Endothelial cell (in vitro differentiated cells): ENCODE measurements at places on chromosomes 6 and 20. TPM values are rescaled to one million over a fixed set of nuclear protein-coding genes. Genes with fewer than 3 reads are reported as not detected.

The PTK6 gene
- total RNA-seq: not detected

The LGSN gene
- total RNA-seq: not detected

The CFAP61 gene
- not detected for total RNA-seq

The SFTA2 gene
- total RNA-seq: 2.8 TPM

DNA sequence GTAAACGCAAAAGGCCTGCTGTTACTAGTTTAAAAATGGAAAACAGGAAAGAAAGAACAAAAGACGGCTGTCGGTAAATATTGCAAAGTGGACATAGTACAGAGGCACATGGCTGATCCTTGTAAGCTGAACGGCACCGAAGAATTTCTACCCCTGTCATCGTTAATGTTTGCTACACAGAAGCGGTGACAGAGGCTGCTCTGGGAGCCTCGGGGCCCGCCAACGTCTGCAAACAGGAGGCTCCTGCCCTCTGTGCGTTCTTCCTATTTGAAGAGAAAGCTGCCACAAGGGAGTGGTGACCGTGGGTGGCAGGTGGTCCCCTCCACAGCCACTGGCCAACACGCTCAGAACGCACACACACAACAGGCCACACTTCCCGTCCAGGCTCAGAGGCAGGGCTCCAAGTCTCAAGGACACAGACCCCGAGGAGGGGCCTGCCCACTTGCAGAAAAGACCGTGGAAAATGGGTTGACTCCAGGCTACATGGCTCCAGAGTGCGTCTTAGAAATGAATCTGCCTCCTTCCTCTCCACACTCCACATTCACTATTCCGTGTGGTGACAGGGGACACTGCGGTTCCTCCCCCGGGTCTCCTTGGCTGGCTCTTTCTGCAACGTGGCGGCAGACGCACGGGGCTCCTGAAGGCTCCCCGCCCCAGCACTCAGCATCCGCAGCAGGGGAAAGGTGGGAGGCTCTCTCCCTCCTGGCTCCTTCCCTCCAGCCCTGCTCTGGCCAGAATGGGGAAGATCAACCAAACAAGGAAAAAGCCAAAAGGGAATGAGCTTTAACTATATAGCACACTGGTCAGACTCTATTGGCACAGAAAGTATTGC is 64.5 kb downstream of the GMPR start:
- DNase-seq: no peak

DNA sequence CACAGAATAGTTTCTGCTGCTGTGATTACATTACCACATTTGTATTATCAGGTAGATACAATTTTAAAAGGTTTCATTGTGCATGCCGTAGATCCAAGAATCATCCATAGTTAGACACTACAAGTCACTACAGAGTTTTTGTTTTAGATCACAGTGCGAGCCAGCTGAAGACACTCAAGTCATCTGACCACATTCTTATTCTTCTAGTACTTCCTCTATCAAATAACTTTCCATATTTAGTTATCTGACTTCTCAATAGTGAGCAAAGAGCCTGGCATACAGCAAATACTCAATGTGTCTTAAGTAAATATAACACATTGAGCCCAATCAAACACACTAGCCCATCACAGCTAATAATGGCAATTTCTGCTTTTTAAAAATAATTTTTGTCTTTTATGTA is 195.4 kb downstream of the ASCC3 start:
- DNase-seq: no peak

GRCh38 chr20:25076731-25077609 is 5.0 kb downstream of the VSX1 start:
- no peak for DNase-seq

DNA sequence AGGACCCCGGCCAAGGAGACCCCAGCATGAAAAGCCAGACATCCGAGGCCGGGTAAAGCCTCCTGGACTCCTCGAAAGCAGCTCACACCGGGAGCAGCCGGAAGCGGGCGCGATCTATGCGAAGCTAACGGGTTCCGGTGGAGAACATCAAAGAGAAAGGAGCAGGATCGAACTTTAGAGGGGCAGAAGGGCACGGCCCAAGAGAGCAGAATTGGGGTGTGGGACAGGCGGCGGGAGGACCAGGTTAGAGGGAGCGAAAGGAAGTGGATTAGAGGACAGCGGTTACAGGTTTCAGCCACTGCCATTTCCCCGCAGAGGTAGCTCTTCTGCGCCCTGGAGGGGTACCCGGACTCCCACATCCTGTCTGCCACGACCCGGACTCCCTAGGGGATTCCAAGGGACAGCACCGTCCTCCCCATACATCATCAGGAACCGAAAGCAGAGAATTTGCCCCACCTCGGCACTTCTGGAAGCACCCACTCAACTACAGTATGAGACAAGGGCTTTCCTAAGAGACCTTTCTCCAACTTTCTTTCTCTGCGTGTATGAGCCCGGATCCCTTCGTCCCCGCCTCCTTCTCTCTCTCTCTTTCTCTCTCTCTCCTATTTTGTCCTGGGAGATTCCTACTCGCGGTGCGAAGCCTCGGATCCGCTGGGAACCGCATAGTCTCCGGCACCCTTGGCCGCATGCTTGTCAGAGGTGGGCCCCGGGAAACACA is 507 bp upstream of the VGLL2 start:
- DNase-seq: peak; percentile 25

- DNase-seq: no peak
These were observed 61.8 kb upstream of the NEDD9 start for GRCh38 chr6:11294228-11294627.

DNA sequence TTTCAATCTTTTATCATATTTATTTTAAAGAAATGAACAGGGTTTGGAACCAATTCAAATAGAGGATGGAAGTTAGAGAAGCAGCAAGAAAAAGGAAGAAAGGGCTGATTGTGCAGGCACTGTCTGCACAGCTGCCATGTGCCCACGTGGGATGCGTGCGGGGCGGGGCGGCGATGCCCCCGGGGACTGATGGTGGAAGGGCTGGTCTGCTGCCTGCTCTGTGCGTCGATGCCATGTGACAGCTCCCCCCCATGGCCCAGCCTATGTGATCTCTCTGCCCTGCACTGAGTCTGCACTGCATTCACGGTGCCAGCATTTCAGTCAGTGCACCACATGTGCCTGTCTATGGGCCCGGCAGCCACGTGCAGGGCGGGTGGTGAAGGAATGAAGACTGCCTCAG is 96.4 kb downstream of the IRF4 start:
- DNase-seq: no peak

GRCh38 chr20:38243709-38244020 is 16.9 kb downstream of the KIAA1755 start:
- no peak for DNase-seq

GRCh38 chr6:135094403-135094821 is 39.8 kb upstream of the HBS1L start:
- DNase-seq: no peak

DNA sequence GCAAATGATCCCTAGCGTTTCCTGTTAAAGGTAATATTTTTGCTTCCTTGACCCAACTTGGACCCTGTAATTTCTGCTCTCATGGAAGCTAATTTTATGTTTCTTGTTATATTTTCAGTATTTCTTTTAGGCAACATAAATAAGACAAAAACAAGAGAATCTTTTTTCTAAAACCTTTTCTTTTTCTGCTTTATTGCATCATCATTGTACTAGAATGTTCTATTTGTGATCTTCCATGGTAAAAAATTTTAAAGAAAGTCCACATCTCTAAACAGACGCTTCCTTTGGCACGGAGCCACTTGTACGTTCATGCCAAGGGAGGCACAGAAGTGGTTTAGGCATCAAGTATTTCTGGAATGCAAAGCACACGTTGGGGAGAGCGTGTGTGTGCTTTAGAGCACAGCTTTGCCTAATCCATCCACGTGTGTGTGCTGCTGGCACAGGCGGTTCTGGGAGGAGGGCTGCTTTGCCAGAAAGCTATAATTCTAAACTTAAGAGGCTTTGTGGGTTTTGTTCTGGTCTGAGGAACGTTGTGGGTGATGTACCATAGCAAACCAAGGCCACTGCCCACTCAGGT is 98.3 kb downstream of the SASH1 start:
- DNase-seq: no peak

DNA sequence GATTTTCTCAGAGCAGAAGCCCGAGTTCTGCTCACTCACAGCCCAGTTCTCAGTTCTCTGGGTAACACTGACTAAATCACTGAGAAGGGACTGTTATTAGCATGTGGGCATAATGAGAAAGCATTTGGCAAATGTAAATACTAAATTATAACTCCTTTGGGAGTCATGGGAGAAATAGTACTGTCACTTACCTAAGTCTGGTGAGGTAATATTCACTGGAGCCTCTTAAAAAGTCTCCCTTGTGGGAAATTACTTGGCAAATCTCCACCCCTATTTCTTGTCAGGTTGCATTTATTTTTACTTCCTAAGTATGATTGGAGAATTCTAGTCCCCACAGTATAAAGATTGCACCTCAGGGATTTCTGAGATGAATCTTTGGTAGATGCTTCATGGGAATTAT is 254.3 kb downstream of the SLC35F1 start:
- DNase-seq: no peak

DNA sequence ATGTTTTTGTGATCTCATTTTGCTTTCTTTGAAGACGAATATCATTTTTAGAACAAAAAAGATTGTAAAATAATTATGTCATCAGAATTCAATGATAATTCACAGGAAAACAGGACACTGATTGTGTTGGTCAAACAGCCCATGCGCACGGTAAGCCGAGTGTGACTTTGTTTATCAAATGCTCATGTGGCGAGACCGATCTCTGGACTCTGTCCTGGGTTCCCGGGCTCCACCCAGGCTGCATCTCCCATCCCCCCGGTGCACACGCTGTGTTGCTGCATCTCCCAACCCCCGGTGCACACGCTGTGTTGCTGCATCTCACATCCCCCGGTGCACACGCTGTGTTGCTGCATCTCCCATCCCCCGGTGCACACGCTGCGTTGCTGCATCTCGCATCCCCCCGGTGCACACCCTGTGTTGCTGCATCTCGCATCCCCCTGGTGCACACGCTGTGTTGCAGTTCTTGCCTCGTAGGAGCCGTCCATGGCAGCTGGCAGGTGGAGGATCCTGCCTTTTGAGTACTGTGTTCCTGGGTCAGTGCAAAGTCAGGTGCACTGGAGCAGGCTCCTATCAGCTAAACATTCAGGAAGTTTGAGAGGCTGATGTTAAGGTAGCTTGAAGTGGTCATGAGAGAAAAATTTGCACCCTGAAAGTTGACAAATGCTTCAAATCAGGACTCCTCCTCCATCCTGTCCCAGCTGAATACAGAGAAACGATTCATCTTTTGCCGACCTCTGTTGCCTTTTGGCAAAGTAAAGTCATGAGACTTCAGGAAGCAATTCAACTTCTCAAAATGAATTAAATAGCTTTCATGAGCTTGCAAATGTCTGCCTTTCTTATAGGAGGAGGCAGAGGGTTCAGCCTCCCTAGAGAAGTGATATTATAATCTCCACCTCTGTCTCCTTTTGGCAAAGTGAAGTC is 77.1 kb upstream of the FRMD1 start:
- DNase-seq: no peak

GRCh38 chr20:2518558-2518957 is 9.8 kb upstream of the ZNF343 start:
- no peak for DNase-seq

GRCh38 chr20:49811825-49812506 is 662 bp upstream of the SLC9A8 start:
- DNase-seq: no peak

DNA sequence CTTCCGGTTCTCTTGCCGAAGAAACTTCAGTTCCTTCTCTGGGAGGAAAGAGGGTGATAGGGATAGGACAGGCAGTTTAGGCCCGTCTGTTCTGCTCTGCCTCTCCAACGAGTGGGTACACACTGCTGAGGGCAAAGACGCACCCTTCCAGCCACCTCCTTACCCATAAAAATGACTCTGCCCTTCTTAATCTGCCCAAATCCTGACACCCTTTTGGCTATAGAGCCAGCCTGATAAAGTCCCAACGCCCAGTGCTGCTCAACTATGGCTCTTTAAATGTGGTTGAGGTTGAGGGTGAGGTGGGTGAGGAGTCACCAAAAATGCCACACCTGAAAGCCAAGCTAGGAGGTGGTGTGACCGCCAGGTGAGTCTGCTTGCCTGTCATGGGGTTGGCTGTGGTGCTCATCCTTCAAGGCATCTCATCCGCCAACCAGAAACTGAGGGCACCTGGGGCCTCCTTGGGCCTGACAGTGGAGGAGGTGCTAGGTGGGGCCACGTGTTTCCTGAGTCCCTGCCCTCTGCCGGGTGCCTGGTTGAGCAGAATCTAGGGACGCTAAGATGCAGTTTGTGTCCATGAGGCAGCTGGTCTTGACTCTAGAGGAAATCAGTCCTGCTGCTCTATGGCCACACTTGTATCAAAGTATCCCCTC is 16.3 kb downstream of the CCDC167 start:
- no peak for DNase-seq

GRCh38 chr6:115000736-115001135 is 657.9 kb upstream of the HS3ST5 start:
- DNase-seq: no peak

- no peak for DNase-seq
These were observed 309.7 kb downstream of the SLC35F1 start for GRCh38 chr6:118216751-118217150.

- DNase-seq: no peak
These were observed 21.8 kb upstream of the AHI1 start for GRCh38 chr6:135519348-135519747.

- DNase-seq: no peak
These were observed 22.2 kb downstream of the EIF2S2 start for GRCh38 chr20:34089655-34090345.

GRCh38 chr20:53101992-53102760 is 130.0 kb downstream of the TSHZ2 start:
- no peak for DNase-seq

GRCh38 chr6:98587555-98587954 is 246.8 kb upstream of the POU3F2 start:
- DNase-seq: no peak

DNA sequence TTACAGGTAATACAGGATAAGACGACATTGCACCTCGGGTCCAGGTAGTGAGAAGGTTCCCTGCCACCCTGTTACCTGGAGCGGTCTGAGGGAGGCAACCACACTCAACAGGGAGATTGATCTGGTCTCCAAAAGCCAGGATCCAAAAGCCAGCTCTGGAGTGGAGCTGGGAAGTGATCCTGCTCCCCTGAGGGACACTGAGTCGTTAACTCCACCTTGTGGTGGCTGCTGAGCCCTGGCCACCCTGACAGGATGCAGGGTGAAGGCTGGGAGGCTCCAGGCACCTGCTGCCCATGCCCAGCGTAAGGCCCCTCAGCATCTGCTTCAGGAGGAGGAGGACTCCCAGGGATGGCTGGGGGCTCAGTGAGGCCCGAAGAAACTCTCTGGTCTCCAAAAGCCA is 38.7 kb upstream of the SLC22A2 start:
- DNase-seq: no peak

DNA sequence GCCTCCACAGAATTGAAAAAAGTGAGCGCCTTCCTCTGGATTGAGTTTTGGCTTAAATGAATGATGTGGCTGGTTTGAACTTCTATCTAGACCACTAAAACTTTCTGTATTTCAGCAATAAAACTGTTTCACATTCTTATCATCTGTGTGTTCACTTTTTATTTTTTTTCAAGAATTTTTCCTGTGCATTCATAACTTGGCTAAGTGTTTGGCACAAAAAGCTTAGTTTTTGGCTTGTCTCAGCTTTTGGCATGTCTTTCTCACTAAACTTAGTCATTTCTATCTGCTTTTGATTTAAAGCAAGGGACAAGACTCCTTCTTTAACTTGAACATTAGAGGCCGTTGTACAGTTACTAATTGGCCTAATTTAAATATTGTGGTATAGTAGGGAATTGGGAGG is 1015.1 kb downstream of the EPHA7 start:
- no peak for DNase-seq

GRCh38 chr20:34445177-34446065 is 70.8 kb upstream of the DYNLRB1 start:
- DNase-seq: no peak

GRCh38 chr6:127460465-127460864 is 1.3 kb upstream of the KIAA0408 start:
- no peak for DNase-seq

- peak; percentile 64 for DNase-seq
These were observed 537 bp downstream of the TCP1 start for GRCh38 chr6:159788753-159789376.
